NCI-H1930 (cell line): ENCODE measurements at places on chromosomes 3 and 15.

DNA sequence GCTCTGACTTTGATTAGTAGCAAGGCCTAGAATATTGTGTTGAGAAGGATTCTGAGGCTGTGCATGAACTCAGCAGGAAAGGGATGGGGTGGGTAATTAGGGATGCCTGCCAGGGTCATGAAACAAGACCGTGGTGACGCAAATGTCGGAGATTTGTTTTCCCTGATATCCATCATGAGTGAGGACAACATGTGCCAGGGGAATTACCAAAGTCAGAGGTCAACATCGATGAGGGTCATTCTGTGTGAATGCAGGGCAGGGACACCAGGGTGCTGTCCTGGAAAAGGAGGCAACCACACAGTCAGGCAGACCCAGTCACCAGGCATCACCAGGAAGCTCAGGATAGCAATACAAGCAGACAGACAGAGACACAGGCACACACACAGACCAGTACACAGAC is 52.2 kb downstream of the SLCO2A1 start:
- no peak for DNase-seq

DNA sequence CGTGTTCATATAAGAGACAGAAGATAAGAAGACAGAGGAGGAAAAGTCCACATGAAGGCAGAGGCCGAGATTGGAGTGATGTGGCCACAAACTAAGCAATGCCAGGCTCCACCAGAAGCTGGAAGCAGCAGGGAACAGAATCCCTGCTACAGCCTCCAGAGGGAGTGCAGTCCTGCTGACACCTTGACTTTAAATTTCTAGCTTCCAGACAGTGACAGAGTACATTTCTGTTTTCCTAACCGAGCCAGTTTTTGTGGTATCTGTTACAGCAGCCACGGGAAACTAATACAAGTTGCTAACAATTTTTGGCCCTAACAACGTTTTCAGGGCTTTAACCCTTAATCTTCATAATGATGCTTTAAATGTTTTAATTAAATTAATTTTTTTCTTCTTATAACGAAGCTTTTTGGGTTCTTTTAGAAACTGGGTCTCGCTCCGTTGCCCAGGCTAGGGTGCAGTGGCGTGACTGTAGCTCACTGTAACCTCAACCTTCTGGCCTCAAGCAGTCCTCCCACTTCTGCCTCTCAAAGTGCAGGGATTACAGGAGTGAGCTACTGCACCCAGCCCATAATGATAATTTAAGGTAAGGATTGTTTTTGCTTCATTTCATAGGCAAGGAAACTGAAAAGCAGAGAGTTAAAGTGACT is 202.3 kb upstream of the PROK2 start:
- no peak for DNase-seq

DNA sequence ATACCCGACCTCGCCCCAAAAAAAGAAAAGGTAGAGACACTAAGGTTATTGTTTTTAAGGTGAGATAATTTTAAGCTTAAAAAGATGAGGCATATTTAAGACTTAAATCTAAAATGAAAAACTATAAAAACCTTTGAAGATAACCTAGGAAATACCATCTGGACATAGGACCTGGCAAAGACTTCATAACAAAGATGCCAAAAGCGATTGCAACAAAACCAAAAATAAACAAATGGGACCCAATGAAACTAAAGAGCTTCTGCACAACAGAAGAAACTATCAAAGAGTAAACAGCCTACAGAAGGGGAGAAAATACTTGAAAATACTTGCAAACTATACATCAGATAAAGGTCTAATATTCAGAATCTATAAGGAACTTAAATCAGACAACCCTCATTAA is 80.9 kb downstream of the TMCC1 start:
- no peak for DNase-seq

DNA sequence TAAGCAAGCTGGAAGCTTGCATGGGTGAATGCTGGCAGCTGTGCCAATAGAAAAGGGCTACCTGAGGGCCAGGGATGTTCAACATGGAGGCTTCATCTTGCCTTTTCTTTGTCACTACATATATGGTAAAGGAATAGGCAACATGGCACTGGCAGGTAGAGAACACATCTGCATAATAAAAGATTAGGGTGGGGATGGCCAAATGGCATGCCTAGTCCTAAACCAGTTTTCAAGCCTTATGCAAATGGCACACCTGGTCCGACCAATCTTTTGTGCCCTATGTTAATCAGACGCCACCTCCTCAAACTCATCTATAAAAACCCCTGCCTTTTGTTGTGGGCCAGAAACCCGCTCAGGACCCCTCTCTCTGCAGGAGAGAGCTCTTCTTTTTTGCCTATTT is 216.8 kb upstream of the PROK2 start:
- no peak for DNase-seq

DNA sequence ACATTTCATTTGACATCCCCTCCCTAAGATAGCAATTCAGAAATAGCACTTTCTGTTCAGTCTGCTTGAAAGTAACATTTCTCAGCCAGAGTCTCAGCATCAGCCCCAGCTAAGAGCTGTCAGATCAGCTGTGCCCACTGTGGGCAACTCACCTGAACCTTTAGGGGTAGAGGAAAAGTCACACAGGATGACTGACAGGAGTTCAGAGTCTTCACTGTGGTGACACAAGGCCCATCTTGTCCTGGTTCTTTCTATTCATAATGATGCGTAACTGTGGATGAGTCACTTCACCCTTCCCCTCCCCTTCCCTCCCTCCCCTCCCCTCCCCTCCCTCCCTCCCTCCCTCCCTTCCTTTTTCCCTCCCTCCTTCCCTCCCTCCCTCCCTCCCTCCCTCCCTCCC is 96.1 kb upstream of the RASGRP1 start:
- DNase-seq: no peak

- no peak for DNase-seq
These were observed 104.0 kb upstream of the ATP10A start for GRCh38 chr15:25967116-25967515.

DNA sequence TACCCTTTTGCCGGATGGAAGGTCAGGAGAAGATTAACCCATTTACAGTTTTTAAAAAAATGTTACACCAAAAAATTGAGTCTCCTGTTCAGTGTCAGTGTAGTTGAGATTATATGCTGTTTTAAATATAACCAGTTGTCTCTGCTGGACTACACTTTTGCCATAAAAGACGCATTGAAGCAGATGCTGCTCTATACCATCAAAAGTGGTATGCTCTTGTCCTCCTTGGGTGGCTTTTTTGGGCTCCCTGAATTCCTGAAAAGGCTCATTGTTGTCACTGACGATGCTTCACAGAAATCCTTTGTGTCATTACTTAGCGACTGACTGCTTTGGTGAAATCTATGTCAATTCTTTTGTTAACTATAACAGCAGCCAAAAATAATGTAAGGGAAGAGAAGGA is 133.9 kb upstream of the SKOR1 start:
- DNase-seq: no peak

DNA sequence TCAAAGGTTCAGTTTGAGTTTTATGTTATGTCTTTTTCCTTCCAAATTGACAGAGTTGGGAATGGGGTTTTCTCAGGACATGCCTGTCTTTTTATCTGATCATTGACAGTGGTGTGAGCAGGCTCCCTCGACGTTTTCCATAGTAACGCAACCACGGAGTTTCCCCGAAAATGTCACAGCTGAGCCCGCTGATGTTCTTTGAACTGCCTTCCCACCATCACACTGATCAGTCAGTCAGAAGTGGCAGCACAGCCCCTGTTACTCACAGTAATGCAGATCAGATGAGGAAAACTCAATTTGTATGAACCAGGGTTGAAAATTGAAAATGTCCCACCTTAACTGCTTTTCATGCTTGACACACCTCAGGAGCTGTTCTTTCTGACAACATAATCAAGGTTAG is 210.4 kb downstream of the NECTIN3 start:
- DNase-seq: no peak
